ENCODE measurements at places on chromosomes 1 and 21.

GRCh38 chr1:223214261-223214807, 71.3 kb upstream of the TLR5 start:
- DNase-seq: no peak

GRCh38 chr1:62110198-62110817, 84.3 kb upstream of the L1TD1 start:
- DNase-seq: no peak

DNA sequence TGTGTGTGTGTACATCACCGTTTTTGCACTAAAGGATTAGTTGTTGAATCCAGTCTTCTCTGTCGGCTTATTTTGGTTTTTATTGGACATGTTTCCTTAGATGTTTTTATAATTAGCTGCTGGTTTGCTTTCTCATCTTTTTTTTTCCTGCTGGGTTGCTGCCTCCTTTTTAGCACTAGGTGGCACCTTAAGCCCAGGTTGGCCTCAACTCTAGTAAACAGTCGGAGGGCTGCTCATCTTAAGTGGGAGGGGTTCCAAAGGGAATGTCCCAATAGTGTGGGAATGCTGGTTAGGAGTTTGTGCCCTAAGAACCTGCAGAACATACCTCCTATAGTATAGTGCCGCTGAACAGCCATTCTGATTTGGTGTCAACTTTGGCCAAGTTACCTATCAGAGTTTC, 570.1 kb upstream of the CXADR start:
- peak; percentile 21 for DNase-seq

DNA sequence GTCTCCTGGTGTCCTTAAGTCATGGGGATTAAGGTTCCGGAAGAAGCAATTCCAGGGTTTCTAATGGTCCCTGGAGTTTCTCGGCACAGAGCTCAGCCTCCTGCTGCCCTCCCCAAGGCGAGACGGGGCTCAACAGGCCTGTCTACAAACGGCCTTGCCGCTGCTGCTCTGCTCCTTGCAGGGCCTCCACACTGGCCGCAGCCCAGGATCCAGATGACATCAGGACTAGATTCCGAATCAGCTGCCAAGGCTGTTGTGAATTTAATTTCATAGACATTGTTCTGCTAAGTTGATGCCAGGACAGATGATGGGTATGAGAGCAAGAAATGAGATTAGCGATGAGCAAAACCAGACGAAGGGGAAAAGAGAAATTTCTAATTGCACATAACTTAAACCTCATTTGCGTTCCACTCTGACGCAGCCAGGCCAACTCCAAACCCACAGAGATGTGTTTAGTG, 103.6 kb upstream of the BACE2 start:
- DNase-seq: no peak

DNA sequence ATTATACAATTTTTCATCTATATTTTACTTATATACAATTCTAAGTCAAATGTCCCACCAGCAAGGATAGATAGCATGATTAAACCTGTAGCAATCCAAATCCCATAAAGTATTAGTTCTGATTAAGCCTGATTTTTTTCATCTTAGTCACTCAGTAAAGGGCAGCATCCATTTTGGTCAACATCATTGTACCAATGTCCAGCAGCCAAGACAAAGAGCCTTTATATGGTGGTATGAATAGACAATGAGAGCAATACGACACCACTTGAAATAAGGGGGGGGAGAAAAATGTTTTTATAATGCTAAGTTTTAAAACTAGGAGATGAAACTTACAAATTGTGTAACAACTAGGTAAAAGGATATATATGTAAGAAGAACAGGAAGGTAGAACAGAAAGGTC, 7.4 kb downstream of the ZNF644 start:
- peak; percentile 35 for DNase-seq

GRCh38 chr21:42039470-42039901, 29.3 kb upstream of the ZBTB21 start:
- no peak for DNase-seq

DNA sequence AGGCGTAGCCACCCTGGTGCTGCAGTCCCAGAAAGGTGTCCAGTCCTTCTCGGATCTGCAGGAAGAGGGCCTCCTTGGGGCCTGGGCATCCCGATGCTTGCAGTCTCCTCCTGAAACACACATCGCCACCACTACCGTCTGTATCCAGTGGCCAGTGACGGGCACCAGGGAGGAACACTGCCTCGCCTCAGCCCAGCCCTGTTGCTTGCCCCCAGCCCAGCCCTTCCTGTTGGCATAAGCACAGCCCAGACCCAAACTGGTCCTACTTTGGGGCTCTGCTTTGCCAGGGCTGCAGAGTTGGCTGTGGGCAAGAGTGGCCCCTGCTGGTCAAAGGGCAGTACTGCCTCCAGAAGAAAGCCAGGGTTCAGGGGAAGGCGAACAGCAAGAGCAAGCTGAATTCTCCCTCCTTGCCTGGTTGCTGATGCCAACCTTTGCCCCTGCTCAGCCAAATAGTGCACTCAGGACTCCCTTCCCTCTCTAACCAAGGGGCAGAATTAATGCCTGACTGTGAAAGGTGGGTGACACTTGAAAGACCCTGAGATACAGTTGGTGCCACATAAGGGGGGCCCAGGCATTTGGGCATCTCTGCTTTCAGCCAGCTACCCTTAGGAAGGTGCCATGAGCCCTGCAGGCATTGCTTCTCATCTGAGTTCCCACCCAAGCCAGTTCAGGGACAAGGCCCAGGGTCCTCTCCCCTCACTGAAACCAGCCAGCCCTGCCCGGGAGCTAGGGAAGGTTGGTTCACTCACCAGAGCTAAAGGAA, 11.1 kb upstream of the ARHGEF2 start:
- no peak for DNase-seq

Data from SW480 (cell line).